ENCODE measurements at places on chromosomes 1 and 21.

DNA sequence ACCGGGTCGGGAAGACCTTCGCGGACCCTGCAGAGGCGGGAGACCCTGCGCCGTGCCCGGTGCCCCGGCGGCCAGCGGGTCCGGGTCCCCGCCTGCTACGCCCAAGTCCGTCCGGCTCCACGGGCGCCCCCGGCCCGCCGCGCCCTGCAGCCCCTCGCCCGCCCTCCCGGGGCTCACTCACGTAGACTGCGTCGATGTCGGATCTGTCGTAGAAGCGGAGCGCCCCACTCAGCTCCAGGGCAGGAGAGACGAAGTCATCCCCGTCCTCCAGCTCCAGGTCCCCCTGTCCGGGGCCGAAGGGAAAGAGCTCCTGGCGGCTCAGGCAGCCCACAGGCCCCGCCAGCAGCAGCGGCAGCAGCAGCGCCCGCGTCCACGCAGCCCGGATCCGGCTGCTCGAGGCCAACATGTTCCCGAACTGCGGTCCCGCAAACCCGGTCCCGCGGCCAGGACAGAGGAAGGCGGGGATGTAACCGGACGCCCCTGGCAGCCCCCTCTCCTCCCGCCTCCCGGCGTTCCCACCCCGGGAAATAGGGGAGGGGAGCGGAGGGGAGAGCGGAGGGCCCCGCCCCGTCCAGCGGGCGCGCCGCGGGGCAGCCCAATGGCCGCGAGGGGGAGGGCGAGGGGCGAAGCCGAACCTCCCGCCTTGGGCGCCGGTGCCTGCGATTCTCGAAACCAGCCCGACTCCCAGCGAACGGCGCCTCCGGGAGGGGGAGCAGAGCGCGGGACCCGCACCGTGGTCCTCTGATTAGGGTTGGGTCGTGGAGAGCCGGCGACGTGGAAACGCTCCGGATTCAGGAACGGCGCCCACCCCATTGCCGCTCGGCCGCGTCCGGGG lies at the start of gene NID1:
Gene NID1, minus strand, starts transcription at position 417 of the 835 bp plus-strand sequence. Its CDS starts 11 bp downstream, at position 406.
- DNase-seq = peak; percentile 43

DNA sequence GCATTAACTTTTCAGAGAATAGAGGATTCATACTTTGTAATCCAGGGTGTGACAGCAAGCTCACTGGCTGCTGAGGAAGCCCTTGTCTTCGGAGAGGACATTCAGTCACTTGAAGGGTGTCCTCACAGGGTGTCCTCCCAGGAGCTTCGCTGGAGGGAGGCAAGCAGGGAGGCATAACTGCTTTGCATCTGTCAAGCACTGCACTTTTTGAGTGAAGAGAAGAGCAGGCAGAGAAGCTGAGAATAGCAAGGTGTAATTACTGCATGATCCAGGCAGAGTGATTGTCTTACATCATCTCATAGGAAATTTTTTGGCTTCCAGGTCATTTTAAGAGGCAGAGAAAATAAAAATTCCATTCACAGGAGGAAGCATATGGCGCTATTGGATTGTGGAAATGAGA lies 232.5 kb upstream of the ZP4 start:
- DNase-seq = no peak

DNA sequence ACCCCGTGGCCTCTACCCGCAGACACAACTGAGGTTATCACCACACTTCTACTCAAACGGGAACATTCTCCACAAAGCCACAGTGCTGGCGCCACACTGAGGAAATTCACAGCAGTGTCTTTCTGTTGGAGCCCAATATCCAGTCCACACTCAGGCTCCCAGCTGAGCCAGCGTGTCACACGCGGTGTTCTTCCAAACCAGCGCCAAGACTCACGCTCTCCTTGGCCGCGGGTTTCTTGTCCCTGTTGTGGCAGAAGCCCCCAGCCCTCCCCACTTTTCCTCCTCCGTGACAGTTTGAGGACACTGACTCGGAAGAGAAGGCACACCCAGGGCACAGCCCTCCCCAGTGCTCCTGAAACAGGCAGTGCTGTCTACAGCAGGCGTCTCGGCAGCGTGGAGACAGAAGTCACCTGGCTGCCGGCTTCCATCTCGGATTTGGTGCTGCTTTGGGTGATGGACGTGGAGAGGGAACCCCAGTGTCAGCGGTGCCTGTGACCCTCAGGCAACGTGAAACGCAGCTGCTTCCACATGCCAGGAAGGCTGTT lies 35.4 kb upstream of the AGPAT3 start:
- no peak for DNase-seq

GRCh38 chr21:43370091-43370658 lies 56.8 kb downstream of the SIK1 start:
- no peak for DNase-seq

DNA sequence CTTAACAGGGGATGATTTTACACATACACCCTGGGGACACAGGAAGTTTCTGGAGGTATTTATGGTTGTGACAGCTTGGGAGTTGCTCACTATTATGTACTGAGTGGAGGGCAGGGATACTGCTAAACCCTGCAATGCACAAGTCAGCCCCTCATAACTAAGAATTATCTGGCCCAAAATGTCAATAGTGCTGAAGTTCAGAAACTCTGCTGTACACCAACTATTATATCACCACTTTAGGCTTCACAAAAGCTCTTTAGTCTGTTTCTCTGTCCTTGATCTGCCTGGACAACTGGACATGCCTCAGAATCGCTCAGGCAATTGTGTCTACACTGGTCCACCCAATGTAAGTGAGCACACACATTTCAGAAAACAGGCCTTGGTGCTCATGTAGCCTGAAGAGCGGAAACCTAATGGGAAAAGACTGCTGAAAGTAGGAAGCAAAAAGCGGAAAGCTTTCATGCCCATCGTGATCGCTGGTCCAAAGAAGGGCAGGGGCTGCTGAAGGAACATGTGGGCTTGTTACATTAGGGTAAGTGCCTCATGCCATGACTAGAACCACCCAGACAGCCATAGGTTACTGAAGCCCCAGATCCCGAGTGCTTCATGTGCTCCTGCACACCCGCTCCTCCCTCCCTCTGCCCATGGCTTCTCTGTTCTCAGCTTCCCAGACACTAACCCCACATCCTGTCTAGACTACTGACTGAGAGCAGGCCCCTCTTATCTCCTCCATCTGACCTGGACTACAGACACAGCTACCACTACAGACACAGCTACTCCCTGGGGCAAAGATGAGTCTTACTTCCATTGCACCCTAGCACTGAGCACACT lies 73.5 kb downstream of the LRIG2 start:
- DNase-seq = peak; percentile 79

GRCh38 chr1:8011016-8011415 lies 15.1 kb downstream of the ERRFI1 start:
- DNase-seq = no peak

DNA sequence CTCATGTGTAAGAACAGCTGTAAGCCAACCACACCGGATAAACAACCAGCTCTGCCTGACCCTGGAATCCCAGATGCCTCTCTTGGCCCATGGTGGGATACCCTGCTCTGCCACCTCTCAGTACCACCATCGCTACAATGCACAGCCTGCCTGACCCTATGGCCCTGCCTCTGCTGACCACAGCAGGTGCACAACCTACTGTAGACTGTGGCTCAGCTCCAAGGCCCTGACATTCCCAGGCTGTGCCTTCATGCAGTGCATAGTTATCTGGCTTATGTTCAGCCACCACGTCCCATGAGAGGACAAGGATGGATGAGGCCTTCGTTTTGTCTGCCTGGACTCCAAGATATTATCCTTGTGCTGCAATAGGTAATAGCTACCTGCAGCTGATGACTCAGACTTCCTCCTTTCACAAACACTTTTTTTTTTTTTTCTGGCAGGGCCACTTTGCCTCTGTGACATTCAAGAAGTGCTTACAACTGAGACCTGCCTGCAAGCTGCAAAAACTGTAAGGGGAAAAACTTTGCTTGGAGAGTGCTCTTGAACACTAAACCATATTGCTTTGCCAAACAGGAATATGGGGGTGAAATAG lies 177.7 kb downstream of the URB2 start:
- DNase-seq = no peak

- DNase-seq = no peak
These were observed 26.2 kb downstream of the ITPKB start for GRCh38 chr1:226712742-226713419.

DNA sequence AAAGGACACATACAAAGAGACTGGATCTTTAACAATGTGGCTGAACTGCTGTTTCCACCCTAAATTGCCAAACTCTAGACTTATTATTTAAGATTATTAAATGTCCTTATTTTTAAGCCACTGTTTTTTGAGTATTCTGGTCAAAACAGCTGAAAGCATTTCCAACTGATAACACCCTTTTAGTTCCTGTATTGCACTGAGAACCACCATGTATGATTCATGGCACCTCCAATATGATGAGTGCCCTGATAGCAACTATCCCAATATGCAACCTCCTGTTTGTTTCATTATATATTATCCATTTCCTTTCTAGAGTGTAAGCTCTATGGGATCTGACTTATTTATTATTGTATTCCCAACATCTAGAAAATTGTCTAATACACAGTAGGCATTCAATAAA lies 269.4 kb downstream of the HHIPL2 start:
- DNase-seq = no peak

GRCh38 chr1:10530756-10531495 lies 56.2 kb downstream of the PEX14 start:
- peak; percentile 73 for DNase-seq

GRCh38 chr1:78712467-78713051 lies 62.9 kb downstream of the IFI44 start:
- DNase-seq = no peak

DNA sequence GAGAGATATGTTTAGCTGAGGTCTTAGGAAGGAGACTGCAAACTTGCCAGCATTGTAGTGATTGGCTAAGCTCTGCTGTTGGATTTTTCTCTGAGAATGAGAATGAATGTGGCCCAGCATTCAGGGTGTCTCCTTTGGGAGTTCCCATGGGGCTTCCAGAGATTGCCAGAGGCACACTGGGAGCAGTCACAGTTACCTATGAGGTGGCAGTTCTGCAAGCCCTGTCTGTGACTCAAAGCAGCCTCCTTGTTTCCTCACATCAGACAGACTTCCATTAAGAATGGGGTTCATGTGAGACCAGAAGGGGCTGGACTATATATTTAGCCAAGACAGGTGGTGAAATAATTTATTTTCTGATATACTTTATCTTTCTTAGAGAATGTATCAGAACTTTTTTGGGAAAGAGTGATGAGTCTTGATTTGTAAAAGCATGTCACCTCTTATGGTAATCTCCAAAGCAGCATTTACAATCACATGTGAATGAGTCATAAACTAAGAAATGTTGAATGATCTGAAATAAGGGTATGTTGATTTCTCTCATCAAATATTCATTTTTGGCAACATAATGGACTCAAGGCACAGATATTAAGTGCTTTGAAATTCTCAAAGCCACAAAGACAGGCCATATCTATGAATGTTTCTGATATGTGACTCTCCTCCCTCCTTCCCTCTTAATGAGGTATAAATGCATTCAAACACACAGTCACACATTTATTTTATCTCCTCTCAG lies 9.5 kb upstream of the SLC19A2 start:
- DNase-seq = no peak

DNA sequence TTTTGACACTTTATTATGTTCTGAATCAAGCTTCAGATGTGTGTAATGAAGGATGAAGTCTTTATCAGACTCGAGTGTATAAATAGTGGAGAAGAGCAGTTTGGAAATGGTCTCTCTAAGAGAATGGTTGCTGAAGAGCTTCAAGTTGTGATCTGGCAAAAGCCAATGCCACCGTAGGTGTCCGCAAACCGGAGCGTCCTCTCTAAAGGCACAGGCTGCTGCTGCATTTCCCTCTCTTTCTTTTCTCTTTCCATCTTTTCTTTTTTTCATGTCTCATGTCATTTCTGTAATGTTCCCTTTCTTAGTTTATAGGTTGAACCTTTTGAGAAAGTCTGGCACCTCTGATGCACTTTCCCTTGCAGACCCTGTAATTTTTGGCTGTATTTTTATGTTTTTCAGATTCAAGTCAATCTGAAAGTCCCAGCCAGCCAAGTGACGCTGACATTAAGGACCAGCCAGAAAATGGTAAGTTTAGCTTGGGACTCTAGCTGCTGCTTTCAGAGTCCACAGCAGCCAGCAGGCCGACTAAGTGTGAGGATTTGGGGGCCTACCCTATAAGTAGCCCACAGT lies 194.8 kb downstream of the NFIA start:
- DNase-seq = no peak

- DNase-seq = no peak
These were observed 52.4 kb upstream of the GPR157 start for GRCh38 chr1:9181176-9181906.

DNA sequence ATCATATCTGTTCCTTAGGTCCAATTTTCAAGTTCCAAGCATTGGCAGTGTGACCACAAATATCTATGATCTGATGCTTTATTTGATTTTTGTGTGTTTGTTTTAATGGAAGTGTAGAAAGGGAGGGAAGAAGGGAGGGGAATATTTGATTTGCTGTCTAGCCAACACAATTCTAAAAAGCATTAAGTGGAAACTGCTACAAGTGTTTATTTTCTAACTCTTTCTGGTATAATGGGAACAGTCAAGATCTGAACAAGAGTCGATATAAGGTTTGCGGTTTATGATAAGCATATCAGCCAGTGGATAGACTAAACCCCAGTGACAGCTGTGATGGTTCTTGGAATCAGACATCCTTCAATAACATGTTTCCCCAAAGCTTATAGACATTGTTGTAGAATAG lies 267.8 kb upstream of the SNX7 start:
- DNase-seq = no peak

- no peak for DNase-seq
These were observed 102.0 kb downstream of the TGFB2 start for GRCh38 chr1:218447010-218447689.

DNA sequence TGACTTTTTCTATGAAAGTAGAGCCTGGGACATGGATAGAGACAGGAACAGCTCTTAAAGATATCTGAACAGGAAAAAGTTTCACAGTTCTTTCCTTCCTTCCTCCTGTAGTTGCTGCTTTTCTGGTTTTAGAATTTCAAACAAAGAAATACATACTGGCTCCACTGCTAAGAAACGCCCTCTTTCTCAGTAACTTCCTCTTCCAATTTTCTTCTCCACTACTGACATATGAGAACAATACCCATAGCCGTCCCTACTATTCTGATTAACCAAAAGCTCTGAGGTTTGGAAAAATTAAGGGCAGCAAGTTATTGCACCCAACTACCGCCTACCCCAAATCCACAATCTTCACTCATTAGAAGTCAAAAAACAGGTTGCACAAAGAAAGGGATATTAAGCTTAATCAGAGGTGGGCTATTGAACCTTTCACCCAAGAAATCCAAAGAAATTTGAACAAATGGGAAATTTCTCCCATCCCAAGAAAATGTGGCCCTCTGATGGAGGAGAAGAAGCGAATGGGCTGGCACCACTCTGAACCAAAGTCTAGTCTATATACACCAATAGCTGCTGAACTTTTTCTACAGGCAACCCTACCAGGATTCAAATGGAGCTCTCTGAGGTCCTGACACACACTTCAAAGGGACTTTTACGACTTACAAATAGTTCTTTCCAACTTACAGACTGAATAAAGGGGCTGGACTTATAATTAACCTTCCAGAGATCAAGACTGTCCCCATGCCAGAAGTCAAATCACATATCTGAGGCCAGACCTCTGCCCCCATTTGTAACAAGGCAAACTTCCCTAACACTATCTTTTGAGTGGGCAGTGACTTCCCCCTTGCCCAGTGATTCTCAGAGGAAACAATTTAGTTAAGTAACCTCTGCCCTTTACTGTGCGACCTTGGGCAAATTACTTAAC lies 1.7 kb downstream of the WASF2 start:
- DNase-seq = peak; percentile 12

GRCh38 chr1:157410457-157410856 lies 141.9 kb downstream of the FCRL5 start:
- DNase-seq = no peak
